ENCODE measurements at places on chromosomes 2 and 18.
A peak's percentile ranks its signal among the peaks of the same experiment; 100 is the strongest.

DNA sequence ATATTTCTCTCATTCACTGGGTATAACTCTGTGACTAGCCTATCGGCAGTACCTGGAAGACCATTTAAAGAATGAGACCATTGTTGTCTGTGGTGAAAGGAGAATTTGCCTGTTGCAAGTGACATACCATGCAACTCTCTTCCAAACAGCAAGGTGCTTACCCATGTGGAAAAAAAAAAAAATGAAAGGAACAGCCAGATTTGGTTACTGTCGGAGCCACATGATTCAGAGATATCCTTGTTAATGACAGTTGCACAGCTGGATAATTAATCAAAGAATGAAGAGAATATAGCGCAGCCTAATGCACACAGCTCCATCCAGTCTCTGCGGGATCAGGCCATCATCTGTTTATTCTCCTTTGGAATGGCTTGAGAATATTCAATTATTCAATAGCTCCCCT is 141.8 kb downstream of the HRH4 start:
- DNase-seq, result no peak

DNA sequence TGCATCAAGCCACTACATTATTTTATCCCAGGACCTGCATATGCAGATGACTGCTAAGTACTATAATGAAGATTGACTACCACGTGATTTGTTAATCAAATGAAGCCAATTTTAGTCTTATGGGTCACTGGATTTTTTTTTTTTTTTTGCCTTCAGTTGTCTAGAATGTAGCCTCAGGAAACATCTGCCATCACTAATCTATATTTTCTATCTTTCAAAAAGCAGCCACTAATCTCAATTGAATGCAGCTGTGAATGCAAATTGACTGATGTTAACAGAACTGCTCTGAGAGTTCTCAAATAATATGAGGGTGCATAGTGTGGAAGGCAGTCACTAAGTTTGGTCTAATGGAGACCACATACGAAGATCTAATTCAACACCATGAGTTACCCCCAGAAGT is 106.3 kb downstream of the ABCA12 start:
- DNase-seq, result no peak

DNA sequence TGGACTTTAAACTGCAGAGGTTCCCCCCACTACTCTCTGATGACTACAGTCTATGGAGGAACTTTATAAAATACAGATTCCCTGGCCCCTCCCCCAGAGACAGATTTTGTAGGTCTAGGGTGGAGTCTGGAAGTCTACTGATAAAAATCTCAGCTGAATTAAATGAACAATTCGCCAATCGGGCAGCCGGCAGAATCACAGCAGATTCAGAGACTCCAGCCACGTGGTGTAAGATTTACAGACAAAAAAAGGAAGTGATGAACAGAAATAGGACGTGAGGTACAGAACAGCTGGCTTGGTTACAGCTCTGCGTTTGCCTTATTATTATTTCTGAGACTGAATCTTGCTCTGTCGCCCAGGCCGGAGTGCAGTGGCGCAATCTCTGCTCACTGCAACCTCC is 21.4 kb upstream of the MTA3 start:
- no peak for DNase-seq

DNA sequence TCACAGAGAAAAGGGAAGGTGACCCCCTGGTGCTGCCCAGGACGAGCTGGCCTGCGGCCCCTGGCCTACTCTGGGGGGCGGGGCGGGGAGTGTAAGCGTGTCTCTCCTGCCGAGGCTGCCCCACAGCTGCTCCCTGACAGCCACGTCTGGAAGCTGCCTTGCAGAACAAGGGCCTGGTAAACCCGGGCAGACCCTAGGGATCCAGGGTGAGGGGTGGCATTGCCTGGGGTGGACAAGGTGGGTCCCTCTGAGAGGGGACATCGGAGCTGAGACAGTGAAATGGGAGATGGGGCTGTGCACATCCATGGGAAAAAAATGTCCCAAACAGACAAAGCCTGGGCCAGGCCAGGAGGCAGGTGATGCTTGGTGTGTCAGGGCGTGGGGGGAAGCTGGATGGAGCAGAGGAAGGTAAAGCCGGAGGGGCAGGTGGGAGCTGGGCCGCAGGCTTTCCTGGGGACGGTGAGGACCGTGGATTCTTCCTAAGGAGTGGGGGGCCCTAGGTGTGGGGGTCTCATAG is 66.0 kb upstream of the HDAC4 start:
- no peak for DNase-seq

DNA sequence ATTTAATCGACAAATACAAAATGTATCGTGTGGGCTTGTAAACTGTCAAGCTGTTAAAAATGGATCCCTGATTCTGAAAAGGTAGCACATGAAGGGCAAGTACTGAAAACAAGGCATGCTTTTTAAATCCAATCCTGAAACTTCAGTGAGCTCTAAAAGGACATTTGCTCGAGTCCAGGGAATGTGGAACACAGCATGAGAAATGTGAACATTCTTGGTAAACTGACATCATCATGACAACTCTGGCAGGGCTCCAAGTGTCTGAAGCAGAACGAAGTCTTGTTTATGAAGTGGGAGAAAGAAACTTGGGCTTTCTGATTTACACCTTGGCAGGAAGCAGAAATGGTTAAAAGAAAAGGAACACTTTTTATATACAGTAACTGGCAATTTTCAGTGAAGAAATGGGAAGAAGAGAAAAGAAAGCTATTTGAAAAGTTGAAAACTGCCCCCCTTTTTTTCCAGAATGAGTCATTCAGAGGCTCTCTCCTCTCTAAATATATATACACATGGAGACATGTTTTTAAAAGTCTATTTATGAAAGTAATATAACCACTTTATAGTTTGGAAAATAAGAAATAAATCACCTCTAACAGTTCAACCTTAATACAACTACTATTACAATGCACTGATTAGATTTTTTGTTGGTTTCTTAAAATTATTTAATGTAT is 120.8 kb downstream of the GAREM1 start:
- peak; percentile 99 for DNase-seq

DNA sequence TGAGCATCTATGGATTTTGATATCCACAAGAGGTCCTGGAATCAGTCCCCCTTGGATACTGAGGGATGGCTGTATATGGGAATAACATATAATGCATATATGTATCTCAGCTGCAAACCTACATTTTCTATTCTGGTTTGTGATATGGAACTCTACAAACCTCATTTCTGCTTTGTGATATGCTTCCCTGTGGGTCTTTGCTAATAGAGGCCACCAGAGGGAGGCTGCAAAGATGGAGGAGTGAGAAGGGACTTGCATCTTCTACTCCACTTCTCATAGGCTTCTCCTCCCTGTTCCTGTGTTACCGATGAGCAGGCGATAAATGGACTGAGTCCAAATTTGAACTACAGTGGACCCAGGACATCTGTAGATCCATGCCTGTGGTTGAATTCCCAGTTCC is 37.8 kb downstream of the ARID5A start:
- DNase-seq, result no peak

- peak; percentile 21 for DNase-seq
Observed at GRCh38 chr2:225040142-225040541, 2.1 kb downstream of the DOCK10 start.

GRCh38 chr2:54528311-54528955 is 72.3 kb downstream of the SPTBN1 start:
- DNase-seq, result no peak

DNA sequence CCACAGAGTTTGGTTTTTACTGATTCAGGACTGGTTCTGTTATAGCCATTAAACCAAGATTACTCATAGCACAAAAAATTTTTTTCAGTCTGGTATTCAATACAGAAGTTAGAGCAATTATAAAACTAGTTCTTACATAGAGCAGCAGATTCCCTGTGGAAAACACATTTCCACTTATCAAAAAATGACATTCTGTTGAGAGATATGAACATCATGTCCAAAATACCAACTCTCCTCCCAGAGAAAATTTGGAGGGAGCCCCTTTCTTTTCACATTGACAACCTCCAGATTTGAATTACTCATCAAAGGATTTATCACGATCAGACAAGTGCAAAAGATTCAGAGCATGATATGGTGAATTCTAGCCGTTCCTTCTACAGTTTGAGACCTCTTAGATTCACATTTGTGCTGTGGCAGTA is 126.8 kb upstream of the SERPINE2 start:
- DNase-seq, result no peak

- no peak for DNase-seq
Observed at GRCh38 chr18:63779386-63779785, 4.2 kb downstream of the SERPINB7 start.

GRCh38 chr2:204842661-204843485 is 297.6 kb downstream of the PARD3B start:
- peak; percentile 93 for DNase-seq

DNA sequence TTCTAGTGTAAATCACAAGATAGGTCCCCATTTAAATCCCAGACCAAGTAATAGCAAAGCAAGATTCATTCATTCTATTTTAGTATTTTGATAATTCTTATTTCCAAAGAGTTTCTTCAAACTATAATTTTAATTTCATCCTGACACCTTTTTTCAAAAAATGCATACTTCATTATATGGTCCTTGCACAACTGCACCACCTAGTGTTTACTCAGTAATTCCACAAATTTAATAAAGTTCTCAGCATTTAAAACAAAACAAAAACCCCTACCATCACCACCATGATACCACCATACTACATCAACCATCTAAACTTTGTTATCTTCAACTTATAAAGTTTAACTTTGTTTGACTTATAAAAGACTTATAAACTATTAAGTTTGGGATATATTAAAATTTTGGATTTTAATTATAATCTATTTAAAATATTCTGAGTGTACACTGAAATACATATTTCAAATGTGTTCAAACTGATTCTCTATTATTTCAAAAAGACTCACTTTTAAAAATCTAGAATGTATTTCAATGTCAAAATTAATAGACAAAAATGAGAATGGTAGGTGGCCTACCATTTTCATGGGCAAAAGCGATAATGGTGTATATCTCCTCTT is 44.2 kb downstream of the WDPCP start:
- peak; percentile 30 for DNase-seq

- no peak for DNase-seq
Observed at GRCh38 chr2:241617431-241618154, 19.4 kb downstream of the THAP4 start.

DNA sequence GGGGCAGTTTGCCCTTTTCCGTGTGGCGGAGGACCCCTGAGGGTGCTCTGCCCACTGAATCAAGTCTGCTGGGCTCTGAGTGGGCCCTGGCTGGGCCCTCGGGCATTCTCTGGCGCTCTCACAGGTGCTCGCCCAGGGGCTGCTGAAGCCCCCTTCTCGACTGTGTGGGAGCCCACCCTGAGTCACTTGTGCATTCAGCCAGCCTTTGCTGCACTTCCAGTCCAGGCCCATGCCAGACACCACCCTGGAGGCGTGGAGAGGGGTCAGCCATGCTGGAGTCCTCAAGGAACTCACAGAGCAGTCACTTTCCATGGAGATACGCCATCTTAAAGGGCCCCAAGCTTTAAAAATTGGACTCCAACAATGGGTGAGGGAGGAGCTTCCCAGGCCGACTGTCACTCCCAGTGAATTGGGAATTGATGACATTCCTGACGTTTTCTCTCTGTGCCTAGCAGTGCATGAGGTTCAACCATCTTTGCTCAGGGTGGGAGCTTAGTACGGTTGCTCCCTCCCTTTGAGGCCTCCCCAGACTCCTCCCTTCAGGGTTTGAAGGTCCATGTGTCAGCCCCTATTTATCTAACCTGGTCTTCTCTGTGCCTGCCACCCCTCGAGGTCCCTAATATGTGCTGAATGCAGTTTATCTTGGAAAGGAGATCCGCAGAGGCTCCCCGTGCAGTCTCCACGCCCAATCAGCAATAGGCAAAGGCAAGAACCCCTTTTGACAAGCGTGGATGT is 71.8 kb upstream of the HS6ST1 start:
- DNase-seq, result no peak

- DNase-seq, result peak; percentile 93
Observed at GRCh38 chr18:73563901-73564472, 583.6 kb downstream of the FBXO15 start.

DNA sequence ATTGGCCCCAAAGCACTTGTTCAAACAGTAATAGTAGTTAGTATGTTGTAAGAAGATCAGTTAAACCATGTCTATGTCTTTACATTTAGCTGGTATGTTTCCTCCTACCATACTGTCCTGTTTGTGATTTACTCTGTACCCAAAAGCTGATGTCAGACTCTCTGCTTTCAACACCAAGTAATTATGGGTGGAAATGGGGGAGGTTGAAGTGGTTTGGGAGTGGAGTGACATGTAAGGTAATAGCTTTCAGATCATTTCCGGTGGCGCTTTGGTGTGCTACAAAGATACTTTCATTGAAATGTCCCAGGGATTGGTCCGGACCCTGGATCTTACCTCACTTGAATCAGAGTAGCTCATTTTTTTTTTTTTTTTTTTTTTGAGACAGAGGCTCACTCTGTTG is 39.7 kb upstream of the TGIF1 start:
- no peak for DNase-seq

GRCh38 chr18:57635003-57635822 is 13.6 kb upstream of the NARS1 start:
- peak; percentile 56 for DNase-seq

DNA sequence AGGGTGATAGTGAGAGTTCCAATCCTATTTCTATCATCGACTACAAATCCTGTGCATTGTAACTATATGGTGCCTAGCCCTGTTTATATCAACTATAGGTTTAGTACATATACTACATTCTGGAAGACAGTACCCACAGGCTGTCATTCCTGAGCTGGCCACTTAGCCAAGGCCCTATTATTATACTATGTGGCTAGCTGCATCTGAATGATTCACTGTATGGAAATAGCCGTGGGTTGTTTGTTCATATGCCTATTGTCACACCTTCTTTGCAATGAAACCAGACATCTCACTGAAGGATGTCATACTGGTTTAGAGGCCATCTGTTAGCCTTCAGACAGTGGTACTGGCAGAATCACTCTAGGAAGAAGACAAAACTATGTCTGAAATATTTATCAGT is 62.3 kb upstream of the FSIP2 start:
- DNase-seq, result no peak

DNA sequence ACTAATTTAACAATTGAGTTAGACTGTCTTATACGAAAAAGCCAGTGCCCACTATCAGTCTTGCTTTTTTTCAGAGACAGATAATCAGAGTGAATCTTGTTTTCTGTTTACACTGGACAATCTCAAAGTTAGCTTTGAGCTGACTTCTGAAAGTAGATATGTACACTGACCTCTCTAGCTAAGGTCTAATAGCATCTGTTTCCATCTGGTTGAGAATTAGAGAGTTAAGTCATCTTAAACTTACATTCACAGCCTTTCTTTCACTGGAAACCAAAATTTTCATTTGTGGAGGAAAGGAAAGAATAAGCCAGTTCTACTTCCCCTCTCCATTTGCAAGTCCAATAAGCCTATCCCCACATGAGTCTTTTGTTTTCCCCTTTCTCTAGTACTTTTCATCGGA is 89.3 kb downstream of the VRK2 start:
- no peak for DNase-seq

GRCh38 chr18:80006724-80007123 is 18.4 kb upstream of the TXNL4A start:
- DNase-seq, result no peak

GRCh38 chr2:130355578-130356431 is at the start of gene PTPN18:
PTPN18 (plus strand) TSS chr2:130356056; CDS start chr2:130356108, 52 bp downstream.
- DNase-seq, result peak; percentile 88

Data from fibroblast of pulmonary artery (primary cell).